ENCODE measurements at places on chromosomes 5 and 9.

DNA sequence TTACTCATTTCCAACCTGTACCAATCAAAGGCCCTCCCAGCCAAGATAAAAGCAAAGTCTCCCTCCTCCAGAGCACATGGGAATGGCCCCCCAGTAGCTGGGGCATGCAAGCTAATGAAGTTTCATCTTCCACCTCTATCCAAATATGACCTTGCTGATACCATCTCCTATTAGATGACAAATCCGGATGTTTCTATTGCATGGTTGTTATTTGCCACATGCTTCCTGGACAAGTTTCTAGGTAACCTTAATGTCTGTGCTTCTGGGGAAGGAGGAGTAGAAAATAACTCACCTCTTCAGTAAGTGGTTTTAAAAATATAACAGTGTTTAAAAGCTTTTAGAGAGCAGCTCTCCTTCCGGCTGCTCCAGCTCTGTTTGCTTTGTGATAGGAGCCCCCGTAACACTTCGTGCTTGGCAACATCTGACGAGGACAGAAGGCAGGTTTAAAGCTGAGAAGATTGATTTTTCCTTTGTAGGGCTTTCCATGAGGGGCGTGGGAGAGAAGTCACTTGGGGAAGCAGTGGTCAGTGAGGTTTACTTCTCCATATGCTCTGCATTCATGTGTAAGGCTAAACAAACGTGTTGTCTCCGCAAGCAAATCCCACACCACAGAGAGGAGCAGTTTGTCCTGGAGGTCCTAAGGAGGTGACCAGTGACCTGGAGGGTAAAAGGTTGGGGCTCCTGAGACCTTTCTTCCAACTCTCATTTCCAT, 40.3 kb upstream of the GLRX start:
- DNase-seq, result no peak

GRCh38 chr5:2732850-2733249, 18.6 kb downstream of the IRX2 start:
- no peak for DNase-seq

DNA sequence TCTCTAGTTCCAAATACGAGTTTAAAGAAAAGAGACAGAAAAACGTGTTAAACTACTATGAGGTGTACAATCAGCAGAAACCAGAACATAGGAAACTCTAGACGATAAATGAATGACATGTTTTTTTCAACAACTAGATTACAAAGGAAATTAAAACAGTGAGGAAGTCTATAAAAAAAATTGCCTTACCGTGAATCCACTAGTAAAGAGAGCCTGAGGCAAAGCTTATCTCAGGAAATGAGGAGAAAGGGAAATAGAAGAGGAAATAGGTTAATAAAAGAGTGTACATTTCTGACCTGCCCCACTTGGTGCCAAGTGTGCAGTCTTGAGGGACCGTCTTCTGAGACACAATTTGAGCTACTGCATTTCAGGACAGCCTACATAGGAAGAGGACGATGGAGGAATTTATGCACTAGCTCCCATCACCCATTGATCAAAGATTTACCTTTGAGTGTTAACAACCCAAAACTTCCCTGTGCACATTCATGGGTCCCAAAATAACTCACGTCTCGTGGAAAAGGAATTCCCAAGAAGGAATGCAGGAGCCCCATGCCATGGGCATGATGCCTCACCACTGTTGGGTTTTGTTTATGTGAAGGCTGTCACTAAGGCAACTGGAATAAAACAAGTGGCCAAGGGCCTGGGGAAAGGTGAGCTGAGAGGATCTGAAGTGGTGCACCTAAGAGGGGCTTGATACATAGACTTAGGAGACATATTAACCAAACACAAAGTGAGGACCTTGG, 53.6 kb upstream of the SLC1A3 start:
- no peak for DNase-seq

DNA sequence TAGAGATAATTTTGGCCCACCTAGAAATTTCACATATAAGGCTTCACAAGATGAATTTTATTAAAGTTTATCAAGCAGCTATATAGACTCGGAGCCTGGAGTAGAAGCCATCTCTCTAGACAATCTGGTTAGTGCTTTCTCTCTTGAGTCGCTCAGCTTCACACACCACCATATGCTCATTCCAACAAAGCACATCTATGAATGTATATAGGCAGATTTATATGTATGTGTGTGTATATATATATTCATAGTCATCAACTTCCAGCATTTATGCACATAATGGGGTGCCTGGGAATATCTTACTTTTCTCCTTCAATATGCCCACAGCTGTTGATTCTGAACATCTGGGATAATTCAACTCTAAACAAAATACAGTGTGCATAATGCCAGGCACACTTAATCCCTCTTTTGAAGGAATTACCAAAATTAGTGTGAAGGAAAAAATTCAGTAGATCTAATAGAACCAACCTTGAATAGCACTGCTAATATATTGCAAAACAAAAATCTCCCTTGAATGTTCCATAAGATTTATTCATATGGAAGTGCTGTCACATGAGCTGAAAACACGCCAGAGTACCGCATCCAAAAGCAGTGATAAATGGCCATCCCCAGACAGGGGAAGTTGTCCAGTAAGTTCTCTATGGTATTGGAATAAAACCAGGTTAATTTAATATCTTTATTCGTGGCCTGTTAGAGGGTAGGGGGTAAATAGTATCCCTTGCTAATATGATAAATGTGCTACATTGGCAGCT, 56.0 kb upstream of the MOCS2 start:
- DNase-seq, result no peak

DNA sequence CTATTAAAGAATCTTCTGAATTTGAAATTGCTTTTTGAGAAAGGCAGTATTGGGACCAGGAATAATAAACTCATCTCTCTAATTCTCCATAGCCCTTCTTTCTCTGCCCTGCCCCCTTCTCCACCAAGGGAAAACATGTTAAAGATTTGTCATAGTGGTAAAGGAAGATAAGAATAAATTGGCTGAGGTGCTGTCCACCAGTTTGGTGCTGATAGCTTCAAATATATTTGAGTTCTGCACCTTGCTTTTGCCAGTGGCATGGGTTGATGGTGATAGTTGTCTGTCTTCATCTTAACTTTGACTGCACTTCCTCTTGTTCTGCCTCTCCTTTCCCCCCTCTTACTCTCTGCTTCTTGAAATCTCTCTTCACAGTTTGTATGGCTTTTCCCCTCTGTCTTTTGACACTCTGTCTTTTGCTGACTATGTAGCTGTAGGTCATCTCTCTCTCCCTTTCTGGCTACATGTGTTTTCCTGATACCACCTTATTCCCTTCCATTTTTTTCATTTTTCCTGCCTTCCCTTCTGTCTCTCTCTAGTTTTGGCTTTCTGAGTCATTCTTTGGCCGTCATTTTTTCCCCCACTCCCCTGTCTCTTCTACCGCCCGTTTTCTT, 56.6 kb downstream of the NDUFS4 start:
- DNase-seq, result no peak

DNA sequence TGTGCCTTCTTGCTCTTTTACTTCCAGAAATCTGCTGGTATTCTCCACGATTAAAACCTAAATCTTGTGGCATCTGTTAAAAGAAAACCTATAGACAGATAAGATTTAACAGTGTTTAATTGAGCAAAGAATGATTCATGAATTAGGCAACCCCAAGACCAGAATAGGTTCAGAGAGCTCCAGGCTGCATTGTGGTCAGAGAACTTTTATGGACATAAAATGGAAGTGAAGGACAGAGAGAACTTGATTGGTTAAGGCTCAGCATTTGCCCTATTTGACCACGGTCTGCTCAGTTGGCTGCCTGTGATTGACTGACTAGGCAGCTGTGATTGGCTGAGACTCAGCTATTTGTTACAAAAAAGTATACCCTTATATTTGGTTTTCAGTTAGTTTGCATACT, 10.4 kb upstream of the SLC36A2 start:
- DNase-seq, result no peak

DNA sequence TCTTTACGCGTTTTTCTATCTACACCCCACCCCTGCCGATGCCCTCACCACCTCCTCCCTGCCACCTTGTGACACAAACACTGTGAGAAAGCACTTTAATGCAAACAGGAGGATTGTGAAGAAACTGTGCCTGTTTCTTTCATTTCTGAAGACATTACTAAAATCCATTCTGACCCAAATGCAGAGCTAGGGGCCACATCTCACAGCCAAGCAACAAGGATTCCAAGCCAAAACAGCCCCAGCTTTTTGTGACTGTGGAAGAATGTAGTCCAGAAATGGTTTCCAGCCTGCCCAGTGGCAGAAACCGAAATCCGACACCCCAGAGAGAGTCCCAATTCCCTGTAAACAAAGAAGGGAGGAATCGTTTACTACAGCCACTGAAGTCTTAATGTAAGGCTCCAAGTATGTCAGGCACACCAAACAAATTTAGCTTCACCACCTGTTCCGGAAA, 190.9 kb downstream of the TTC39B start:
- no peak for DNase-seq

GRCh38 chr5:146400201-146400600, 46.9 kb upstream of the TCERG1 start:
- DNase-seq, result no peak

DNA sequence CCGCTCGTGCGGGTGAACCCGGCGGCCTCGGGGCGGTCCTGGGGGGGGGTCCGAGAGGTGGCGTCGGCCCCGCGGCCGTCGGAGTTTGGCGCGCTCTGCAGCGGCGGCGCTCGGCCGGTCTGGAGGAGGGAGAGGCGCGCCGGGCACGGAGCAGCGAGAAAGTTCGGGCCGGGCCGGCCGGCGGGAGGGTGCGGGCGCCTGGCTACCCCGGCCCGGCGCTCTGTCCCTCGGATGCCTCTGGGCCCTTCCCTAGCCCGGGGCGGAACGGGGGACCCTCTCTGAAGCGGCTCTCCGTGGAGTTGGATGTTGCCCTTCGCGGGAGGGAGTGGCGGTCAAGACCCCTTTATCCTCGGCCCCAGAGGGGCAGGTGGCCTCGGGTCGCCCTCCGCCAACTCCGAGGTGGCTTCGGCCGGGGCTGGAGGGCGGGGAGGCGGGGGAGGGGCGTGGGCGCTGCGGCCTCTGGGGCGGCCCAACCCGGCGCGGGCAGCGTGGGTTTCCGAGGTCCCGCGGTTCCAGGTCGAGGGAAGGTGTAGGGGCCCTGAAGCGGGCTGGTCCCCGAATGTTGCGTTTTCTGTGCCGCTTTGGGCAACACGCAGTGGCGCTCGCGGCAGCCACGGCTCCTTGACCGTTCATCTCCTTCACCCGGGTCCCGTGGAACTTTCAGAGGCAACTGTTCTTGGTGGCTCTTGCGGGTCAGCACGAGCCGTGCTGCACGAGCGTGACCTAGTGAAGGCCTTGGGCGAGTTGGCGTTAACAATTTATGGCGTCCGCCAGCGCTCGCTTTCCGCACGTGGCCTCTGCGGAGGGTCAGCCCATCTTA, 290.5 kb downstream of the DOCK8 start:
- DNase-seq, result no peak

DNA sequence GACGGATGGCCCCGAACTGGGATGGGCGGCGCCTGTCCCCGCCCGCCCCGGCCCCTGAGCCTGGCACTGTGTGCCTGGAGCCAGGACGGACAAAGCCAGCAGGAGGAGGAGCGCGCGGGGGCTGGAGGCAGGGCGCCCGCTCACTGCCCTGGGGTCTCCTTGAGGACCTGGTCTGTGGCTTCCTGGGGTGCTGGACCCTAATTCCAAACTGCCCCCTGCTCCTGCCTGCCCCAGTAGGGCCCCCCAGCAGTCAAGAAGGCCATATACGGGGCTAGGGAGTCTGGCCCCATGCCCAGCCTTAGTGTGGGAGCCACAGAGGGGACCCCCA, 29.2 kb upstream of the RXRA start:
- no peak for DNase-seq

DNA sequence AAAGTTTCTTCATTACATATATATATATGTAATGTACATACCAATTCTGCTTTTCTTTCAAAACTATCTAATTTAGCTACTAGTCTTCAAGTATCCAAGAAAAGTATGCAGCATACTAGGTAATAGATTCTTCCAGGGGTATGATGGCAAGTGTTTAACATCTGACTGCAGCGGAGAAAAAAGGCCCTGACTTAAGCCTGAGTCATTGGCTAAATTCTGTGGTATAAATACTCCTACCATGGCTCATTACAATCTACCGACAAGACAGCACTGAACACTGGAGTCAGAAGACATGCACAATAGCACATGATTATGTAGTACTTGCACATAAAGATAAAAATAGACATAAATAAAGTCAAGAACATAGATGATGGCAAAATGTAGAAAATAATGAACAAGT, 439.9 kb downstream of the BRINP1 start:
- no peak for DNase-seq

DNA sequence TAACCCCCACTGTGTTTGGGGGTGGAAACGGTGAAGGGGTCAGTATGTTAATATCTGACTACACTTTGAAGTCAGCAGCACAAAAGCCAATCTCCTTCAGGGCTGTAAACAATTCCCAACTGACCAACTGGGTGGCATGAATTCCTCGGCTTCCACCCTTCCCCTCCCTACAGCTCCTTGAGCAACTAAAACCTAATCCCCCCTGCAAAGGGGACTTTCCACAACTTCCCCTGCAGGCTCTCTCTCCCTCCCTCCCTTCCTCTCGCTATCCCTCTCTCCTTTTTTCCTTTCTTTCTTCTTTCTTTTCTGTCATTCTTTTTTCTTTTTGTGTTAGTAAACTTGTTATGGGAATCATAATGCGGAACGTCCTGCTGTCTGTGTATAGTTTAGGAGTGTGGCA, 65.1 kb upstream of the PTCH1 start:
- DNase-seq, result no peak

GRCh38 chr5:131393498-131393968, 129.7 kb downstream of the CDC42SE2 start:
- no peak for DNase-seq

DNA sequence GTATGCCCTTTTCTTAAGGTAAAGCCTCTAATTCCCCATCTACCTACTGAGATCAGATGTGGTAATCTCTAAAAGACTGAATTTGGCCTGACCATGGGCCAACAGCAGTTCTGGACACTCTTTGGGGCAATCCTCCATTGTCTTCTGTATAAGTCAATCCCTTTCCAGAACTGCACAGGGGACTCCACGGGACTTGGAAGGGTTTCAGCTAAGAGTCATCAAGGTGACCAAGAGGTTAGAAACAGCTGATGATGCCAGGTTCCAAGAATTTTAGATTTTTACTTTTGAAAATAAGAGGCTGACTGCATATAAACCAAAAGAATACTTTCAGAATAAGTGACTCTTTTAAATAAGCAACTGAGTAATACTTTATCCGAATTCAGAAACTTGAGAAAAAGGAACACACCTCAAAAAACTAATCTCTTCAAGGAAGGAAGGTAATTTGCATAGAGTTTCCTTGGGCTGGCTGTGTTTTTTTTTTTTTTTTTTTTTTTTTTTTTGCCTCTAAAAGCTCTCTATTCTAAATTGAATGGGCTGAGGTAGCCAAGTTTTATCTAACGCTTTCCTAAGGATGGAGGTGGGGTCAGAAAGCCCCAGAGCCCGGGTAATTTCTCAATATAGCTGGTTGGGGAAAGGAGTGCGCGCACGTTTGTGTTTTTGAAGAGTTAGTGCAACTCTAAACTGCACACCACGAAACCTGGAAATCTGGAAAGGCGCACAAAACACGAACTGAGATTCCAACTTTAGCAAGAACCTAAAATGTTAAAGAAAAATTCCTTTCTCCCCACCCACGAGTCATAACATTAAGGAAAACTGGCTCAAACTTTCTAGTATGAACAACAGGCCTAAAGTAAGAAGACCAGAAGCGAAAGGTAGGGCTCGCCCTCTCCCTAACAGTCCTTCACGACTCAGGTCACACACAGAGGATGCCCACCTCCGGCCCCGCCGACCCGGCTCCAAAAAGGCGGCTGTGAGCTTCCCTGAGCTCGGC, 1.3 kb downstream of the VCP start:
- DNase-seq, result no peak

Measured in activated T-helper 1 cell treated with Interleukin-2 at 50 U/mL for 16 hours (primary cell).